ENCODE measurements at places on chromosomes 6 and 20.

DNA sequence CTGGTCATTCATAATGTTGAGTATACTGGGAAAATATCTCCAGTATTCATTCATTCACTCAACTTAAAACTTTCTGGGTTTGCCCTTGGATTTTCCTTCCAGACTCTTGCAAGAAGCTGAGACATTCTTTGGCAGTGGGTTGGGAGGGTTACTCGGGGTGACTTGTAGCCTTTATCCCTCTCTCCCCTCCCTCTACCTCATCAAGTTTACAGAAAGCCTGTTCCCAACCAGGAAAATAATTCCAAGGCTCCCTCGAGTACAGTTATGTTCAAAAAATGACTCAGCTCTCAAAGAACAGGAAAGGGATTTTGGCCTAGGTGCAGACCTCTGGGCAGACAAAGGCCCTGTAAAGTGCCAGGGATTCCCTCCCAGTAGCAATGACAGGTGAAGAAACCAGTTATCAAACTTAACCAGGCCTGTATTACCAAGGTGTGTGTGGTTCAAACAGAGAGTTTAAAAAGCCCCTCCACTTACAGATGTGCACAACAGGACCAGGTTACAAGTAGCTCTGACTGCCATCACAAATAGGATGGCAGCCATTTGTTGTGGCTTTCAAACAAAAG, 22.2 kb downstream of the FKBP1A start:
- no peak for DNase-seq

- no peak for DNase-seq
Measured at GRCh38 chr6:90351696-90352095, 55.1 kb upstream of the BACH2 start.

DNA sequence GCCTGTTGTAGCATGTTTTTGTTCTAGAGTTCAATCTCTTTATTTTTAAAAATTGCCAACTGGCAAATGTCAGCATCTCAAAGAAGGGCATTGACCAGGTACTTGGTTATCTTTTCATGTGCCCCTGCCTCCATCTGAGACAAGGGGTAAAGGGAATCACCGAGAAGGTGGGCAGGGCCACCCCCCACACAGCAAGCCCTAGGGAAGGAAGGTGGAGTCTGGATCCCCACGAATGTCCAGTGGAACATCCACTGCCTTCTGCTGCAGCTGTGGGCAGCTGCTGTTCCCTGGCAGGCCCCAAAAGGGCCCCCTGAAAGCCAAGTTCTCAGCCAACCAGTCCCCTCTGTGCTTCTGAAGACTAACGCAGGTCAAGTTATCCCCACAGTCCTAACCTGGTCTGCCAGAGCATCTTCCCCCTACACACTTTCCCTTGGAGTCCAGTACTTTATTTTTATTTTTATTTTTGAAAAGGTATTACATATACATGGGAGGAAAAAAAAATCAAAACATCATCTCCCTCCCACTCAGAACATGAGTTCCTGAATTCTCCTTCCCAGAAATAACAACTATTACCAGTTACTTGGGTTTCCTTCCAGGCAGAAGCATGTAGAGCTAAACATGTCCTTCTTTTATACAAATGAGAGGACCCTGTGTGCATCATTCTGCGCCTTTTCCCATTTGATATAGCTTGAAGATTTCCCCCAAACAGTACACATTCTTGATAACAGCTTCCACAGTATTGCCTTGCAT, 253.7 kb downstream of the MAFB start:
- DNase-seq = no peak

- DNase-seq = no peak
Measured at GRCh38 chr6:112640891-112641290, 293.8 kb downstream of the RFPL4B start.

GRCh38 chr6:71906813-71907212, 20.5 kb downstream of the RIMS1 start:
- no peak for DNase-seq

GRCh38 chr6:40359808-40360207, 227.4 kb downstream of the LRFN2 start:
- no peak for DNase-seq

All from C1 segment of cervical spinal cord (tissue), 14 donors.